ENCODE measurements at places on chromosomes 16 and 17.

DNA sequence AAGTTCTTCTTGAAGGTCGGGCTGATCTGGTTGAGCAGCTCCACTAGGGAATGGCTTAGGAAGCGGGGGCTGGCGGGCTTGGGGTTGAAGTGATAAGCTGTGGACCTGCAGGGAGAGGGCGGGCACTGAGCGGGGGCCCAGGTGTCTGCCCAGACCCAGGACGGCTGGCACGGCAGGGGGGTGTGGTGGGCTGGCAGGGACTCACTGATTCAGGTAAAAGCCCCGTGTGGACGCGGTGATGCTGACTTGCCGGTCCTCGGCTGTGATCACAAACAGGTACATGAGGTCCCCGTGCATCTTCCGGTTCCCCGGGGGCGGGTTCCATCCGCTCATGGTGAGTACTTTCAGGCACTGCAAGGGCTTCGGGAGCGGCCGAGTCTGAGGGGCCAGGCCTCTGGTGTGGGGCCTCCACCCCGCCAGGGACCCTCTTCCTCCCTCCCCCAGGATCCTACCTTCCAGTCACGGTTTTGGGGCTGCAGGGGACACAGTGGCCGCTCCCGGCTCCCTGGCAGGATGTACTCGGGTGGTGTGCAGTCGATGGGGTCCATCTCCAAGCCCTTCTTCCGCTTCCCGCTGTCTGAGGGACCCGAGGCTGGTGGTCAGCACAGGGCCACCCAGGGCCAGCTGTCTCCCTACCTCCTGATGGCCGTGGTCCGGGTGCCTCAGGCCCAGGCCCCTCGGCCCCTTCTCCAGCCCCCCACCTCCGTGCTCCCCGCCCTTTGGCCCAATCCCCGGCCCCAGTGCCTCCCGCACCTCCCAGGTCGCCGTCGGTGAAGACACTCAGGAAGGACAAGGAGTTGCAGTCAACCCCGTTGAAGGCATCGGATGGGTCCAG is 10.2 kb downstream of the CLUH start:
- DNase-seq, result no peak

DNA sequence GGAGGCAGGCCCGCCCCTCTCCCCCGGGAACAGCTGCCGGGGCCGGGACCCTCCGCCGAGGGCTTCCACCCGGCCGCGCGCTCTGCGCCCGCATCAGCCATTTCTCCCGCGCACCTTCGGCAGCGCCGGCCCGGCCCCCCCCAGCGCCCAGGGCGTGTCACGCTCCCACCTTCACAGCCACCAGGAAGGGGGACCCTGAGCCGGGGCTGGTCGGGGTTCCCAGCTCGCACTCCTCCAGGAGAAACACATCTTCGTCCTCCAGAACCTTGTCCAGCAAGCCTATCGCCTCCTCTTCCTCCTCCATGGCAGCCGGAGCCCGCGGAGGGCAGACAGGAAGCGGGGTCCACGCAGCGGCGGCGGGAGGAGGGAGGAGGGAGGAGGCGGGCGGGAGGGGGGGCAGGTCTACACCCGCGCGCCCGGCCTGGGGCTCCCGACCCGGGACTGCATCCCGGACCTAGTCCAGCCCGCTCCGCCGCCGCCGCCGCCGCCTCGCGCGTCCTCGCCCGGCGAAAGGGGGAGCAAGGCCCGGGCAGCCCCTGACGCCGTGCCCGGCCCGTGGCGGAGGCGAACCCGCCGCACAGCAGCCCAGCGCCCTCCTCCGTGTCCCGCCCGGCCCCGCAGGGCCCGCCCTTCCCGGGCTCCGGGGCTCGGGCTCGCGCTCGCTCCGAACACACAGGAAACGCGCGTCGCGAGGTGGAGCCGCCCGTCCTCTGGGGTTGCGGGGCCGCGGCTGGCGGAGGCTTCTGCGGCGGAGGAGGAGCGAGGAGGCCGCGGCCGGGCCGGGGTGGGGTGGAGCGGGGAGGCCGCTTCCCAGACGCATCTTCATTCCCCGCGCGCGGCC is 70.8 kb downstream of the ABR start:
- peak; percentile 45 for DNase-seq

- DNase-seq, result peak; percentile 4
Measured at GRCh38 chr16:11743308-11744074, 834 bp upstream of the TXNDC11 start.

GRCh38 chr16:80337786-80338185 is 203.0 kb upstream of the DYNLRB2 start:
- DNase-seq, result no peak

- no peak for DNase-seq
Measured at GRCh38 chr16:21235199-21235585, 1.7 kb downstream of the ANKS4B start.

DNA sequence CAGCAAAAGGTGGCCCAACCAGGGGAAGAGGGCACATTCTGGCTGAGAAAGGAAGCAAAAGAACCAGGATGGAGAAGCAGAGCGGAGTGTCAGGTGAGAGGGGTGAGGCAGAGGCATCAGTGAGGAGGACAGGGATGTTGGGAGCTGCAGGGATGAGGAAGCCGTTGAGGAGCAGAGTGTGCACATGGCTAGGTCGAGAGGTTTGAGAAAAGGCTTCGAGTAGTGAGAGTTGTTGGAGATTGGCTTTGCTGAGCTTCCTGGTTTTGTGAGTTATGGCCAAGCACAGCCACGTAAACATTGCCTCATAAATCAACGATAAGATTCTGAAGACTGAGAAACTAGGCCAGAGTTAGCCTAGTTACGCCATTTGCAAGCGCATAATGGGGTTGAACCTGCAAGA is 26.9 kb downstream of the DNAH2 start:
- DNase-seq, result no peak

DNA sequence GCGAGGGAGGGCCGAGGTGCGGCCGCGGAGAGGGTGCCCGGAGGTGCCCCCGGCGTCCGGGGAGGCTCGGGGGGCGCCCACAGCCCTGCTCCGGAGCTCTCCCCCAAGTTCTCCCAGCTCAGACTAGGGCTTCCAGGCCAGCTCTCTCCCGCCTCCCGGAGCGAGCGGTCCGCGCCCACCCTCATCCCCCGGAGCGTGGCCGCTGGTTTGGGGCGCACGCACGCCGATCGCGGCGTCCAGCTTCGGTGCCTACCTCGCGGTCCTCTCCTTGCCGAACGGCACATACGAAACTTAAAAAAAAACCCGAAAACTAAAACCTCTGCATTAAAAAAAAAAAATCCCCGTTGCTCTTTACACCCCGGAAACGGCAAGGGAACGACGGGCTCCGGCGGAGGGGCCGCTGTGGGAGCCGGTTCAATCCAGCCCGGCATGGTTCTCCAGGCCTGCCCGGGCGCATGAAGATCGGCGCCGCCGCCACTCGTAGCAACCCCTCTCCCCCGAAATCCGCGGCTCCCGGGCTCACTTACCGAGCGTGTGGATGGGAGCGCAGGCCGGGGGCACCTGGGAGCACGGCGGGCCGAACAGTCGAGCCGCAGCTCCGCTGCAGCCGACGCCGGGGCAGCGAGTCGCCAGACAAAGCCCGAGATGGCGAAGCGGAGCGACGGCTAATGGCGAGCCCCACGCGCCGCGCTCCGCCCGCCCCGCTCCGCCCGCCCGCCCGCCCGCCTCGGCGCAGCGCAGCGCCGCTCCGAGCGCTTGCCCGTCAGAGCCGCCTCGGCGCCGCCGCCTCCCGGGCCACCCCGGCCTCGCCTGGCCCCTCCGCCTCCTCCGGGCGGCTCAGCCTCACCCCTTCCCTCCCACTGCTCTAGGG is 973 bp upstream of the UBTF start:
- peak; percentile 41 for DNase-seq

DNA sequence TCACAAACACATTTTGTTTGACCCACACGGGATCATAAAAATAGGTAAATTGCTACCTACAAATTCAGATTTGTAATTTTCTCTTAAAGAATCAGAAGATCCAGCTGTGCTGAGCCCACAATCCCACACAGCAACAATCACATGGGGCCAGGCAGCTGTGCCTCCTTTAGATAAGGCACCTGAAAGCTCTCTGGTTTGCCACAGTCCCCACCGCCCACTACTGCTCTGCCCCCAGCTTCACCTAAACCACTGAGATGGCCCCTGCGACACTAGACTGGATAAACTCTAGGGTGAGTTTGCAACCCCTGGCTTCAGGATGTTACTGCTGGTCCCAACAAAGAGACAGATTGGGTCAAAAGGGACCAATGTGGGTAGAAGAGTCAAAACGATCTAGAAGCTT is 96.8 kb downstream of the GSG1L start:
- DNase-seq, result no peak
